Activated CD4-positive, CD25-positive, alpha-beta regulatory T cell treated with anti-CD3 and anti-CD28 coated beads, Interleukin-2, amount 50 U/mL, for 24 hours (primary cell): ENCODE measurements at places on chromosomes 1 and 21.

DNA sequence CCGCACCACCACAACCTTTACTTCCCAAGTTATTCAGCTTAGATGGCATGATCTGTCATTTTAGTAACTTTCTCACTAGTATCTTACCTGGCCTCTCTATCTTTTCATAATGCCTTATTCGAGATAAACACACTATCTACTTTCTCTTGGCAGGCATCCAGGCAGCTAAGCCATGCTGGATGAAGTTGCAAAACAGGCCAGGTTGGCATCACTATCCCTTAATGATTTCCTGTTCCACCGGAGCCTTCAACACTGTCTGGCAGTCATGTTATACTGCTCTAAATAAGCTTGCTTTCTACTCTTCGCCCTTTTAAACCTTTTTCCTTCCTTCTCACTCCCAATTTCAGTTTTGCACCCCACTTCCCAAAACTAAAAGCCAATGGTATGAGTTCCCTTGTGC, 12.0 kb upstream of the KCNH1 start:
- ATAC-seq: no peak

GRCh38 chr1:28428012-28428411, 58.5 kb downstream of the PHACTR4 start:
- no peak for ATAC-seq

DNA sequence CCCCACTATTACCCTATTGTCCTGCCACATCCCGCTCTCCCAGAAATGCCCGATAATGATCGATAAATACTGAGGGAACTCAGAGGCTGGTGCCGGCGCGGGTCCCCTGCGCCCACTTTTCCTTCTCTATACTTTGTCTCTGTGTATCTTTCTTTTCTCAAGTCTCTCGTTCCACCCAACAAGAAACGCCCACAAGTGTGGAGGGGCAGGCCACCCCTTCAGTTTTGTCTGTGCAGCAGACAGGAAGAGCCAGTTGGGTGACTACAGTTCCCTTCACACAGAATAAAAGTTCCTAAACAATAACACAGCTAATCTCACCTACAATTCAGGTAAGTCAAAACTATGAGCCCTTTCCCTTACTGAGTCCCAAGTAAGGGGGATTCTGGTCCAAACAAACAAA, 423.7 kb downstream of the SMYD3 start:
- no peak for ATAC-seq

DNA sequence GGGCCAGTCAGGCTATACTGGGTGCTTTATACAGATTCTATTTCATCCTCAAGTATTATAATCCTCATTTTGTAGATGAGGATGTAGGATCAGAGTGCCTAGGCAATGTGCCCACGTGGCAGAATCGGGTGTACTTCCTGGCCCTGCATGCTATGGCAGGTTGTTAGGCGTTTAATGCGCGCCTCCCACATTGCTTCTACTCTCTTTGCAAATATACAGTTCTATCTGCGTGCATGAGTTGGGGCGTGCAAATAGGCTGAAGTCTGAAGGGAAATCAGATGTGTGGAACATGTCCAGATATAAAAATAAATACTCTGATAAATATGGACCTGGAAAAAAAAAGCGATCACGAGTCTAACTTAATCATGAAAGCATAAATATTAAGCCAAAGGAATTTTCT, 194.7 kb upstream of the FMN2 start:
- no peak for ATAC-seq

- no peak for ATAC-seq
Measured at GRCh38 chr1:22591576-22591975, 28.3 kb downstream of the EPHA8 start.

DNA sequence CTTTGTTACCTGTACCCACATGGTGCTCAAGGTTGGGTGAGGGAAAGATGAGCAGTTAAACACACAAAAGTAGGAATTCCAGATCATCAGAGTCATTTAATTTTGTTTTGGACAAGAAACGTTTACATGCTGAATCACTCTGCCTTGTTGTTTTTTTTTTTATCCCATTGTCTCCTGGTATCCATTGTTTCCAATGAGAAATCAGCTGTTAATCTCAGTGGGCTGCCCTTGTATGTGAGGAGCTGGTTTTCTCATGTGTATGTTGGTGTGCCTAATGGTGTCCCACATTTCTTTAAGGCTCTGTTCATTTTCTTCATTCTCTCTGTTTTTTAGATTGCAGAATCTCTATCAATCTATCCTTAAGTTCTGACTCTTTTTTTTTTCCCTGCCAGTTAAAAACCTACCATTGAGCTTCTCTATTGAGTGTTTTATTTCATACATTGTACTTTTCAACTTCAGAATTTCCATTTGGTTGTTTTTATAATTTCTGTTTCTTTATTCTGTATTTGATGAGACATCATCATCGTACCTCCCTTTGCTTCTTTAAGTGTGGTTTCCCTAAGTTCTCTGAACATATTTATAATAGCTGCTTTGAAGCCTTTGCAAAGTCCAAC, 8.8 kb upstream of the OBSCN start:
- no peak for ATAC-seq

GRCh38 chr21:42593007-42593814, 60.2 kb upstream of the PDE9A start:
- peak; percentile 90 for ATAC-seq

DNA sequence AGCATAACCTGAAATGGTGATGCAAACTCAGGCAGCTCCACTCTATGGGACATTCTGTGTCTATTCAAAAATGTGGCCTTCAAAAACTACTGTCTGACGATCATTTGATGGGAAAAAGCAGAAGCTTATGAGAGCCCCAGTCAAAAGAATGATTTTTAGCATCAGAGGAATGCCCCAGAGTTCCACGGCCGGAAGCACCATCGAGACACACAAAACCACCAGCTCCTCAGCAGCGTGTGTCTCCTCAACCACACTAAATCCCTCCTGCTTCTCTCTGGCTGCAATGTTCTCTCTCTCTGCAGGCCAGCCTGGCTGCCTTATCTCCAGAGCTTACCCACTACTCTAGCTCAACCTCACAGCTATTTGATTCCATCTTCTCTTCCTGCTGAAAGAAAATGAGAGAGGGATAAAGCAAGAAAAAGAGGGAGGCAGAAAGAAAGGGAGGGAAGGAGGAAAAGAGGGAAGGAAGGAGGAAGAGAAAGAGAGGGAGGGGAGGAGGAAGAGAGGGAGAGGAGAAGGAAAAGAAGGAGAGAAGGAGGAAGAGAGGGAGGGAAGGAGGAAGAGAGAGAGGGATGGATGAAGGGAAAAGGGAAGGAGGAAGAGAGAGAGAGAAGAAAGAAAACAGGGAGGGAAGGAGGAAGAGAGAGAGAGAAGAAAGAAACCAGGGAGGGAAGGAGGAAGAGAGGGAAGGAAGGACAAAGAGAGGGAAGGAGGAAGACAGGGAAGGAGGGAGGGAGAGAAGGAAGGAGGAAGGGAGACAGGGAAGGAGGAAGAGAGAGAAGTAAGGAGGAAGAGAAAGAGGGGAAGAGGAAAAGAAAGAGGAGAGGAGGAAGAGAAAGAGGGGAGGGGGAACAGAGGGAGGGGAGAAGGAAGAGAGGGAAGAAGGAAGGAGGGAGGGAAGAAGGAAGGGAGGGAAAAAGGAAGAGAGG, 33.5 kb upstream of the LAPTM5 start:
- peak; percentile 13 for ATAC-seq

DNA sequence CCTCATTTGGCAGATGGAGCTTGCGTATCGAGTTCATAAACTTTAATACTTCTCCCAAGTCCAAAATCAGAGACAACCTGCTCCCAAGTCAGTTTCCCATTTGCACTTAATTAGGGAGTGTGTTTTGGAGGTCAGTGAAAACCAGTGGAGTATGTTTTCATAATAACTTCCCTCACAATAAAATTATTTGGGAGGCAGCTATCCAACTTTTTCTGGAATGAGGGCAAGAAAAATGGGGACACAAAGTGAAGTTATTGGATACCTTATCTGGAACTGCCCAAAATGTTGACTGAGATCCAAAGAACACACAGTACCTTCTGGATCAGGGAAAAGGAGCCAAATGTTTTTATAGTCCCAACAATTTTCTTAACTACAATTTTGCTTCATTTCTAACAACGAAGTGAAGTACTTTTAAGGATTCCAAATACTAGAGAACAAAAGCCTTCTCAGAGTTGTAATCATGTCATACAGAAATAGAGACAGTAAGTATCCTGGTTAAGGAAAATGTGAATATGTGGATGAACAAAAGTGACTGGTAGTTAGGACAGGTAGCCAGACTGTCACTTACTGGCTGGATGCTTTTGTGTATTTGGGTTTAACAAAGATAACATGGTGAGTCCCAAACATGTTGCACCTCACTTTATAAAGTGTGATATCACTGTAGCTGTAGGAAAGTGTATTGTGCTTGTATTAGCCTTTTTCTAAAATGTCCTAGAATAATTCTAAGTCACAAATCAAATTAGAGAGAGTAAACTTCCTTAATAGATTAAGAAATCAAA, 325.0 kb downstream of the HLX start:
- no peak for ATAC-seq

GRCh38 chr1:152577168-152577567, 3.1 kb downstream of the LCE3D start:
- ATAC-seq: no peak

- ATAC-seq: no peak
Measured at GRCh38 chr1:108742253-108742652, 4.2 kb upstream of the STXBP3 start.
